ENCODE measurements at places on chromosomes 4 and X.
A peak's percentile ranks its signal among the peaks of the same experiment; 100 is the strongest.

- DNase-seq = no peak
Measured at GRCh38 chr4:184251670-184251980, 34.0 kb upstream of the ENPP6 start.

GRCh38 chr4:30854531-30854930 is 134.4 kb downstream of the PCDH7 start:
- DNase-seq = no peak

GRCh38 chr4:84325625-84326024 is 173.5 kb downstream of the NKX6-1 start:
- DNase-seq = no peak

- no peak for DNase-seq
Measured at GRCh38 chr4:181611033-181611711, 632.0 kb upstream of the TENM3 start.

DNA sequence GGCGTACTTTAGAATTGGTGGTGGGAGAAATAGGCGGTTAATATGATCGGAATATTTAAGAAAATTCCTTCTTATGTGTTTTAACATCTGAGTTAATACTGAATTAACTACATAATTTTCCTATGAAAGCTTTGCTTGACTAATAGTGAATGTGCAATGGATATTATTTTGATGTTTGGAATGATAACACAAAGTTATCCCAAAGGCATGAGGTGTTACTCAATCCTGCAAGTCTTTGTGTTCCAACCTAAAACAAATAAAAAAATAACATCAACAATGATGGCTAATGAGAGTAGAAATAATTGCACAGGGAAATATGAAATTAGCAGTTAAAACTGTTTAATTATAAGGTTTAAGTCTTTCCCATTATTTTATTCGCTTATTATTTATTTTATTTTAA is 183.6 kb upstream of the ARSJ start:
- DNase-seq = no peak

- DNase-seq = no peak
Measured at GRCh38 chr4:88629826-88630225, 37.5 kb downstream of the HERC3 start.

GRCh38 chr4:41241919-41242318 is 14.8 kb upstream of the UCHL1 start:
- no peak for DNase-seq

DNA sequence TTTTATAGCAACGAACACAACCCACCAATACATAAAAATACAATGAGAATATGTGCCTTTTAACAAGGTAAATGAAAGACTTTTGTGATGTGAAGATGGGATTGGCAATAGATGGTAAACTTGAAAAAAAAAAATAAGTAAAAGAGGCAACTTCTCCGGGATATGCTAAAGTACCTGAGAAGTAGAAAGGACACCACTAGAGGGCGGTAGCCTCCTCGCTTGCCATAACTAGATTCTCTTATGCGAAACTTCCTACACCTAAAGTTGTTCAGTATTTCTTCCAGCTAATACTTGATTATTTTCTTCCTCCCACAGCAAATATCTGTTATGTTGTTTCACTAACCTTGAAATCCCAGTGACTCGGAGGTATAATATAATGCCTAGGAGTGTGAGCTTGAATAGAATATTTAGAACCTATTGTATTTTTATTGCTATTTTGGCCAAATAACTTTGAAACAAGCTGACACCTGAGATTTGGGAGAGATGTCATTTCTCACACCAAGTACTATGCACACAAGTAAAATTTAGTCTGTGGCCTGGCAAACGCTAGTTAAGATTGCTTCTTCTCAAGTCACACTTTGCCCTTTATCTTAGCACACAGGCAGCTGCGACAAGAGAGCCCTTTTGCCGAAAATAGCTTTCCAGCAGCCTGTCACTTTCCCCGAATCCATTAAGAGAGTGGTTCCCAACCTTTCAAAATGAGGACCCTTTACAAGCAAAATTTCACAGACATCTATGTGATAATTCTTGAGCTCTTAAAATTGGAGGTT is 44.9 kb upstream of the PDLIM5 start:
- peak; percentile 81 for DNase-seq

DNA sequence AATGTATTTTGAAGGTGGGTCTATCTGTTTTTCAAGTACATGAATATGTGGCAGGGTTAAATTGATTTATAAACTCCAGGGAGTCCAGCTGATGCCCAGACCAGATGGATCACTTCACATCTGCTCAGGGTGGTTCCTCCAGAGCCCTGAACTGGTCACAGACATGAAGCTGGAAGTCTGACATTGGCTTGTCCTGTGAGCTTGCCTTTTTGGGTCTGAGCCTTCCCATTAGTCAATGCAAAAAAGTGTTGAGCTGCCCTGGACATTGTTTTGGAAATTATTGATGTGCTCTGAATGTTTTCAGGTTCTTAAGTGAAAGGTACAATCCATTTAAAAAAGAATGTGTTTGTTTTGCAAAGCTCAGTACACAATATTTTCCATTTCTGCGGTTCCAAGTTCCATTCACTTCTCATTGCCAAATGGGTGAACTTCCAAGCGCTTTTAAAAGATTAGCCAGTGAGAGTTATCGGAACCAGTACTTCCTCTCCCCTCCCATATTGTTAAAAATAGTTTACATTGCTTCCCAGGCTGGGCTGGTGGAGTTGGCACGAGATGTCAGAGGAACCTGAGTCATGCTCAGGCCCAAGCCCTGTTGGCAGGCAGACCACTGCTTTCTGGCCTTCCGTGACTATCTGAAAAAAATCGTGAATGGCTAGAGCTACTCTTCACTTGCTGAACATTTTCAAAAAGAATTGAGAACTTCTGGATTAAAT is 52.1 kb downstream of the PDGFRA start:
- peak; percentile 84 for DNase-seq

DNA sequence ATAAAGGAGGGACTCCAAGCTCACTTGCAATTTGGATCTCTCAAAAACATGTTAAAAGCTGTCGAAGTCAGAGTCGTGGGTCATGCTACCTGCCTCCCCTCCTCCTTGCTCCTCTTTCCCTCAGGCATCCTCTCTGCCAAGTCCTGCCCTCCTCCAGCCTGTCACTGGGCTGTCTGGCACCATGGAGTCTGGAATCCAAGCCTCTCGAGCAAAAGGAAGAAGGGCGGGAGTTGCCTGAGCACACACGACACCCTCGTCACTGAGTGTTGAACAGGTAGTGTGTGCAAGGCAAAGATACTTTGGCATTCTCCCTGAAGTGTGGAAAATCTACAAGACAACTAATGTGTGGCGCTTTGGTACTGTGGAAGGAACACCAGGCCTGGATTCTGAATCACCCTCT is 62.2 kb downstream of the HAUS3 start:
- no peak for DNase-seq

DNA sequence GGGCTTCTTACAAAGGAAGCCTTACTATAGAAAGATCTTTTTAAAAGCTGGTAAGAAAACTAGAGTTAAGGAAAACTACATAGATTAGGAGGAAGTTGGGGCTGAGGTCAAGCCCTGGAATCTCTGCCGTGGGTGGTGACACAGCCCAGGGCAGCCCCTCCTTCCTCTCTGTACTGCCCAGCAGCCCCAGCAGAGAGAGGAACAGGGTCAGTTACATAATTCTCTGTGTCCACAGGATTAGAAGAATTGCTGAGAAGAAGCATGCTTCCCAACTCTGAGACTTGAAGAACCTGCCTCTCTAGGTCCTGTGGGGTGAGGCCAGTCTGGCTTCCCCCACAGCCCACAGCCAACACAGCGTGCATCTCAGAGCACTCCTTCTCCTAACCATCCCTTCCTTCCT is 9.2 kb upstream of the ABLIM2 start:
- DNase-seq = no peak

DNA sequence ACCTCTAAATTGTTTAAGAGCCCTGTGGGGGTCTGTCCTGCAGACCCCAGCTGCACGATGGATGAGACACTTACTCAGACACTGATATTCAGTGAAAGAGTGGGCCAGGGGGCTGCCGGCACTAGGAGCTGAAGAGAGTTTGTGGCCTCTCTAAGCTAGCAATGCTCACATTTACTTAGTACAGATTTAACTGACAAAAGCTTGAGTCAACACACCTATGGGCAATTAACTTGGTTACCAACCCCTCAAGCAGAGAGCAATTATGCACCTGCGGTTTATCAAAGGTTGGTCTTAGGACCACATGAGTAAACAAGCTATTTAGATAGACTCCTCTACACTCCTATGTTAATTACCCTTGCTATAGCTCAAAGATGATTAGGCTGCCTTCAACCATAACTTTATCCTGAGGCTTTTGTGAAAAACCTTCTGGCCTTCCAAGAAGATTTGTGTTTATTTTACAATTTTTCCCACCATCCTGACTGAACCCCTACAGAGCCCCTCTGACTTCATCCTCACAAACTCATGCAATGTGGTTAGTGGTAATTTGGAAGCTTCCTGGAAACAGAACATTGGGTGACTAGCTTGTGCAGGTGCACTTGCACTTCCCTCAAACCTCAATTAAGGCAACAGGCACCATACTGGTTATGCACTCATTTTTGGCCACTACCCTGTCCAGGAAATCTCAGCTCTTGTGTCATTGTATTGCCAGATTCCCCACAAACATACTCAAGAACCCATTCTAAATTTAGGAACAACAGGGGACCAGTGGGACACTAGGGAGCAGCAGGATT is 234.4 kb upstream of the ITM2A start:
- no peak for DNase-seq

DNA sequence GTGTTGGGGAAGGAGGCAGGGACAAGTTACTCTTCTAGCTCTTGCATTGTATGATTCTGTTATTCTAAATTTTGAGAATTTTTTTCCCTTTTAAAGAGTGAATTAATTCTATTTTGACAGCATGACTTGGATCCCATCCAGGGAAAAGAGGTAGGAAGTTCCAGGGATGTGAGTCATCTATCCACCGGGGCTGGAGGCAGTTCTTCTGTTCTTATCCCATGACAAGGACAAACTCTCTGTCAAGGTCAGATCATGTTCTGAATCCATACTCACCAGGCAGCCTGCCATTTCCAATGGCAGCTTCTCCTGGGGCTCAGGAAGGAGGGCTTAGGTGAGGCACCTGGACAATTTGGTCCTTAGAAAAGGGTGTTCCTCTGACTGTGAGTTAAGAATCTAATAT is 132.0 kb upstream of the MED14 start:
- DNase-seq = no peak

GRCh38 chrX:37692918-37693317 is 7.3 kb downstream of the XK start:
- DNase-seq = no peak

GRCh38 chr4:72274251-72274650 is 242.5 kb downstream of the NPFFR2 start:
- DNase-seq = no peak

DNA sequence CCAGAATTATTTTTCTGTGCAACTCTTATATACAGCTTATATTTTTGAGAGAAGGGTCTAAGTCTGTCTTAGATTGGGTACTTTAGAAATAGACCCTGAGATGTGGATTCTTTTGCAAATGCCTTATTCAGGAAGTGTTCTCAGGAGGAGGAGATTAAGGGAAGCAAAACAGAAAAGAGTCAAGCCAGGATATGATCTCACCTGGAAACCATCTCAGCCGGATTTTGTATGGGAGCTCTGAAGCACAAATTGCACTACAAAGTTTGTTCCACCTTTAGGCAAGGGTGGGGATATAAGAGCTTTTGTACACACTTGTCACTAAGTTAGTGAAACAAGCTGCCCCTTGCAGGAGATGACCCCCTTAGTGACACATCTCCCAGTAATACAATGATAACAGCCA is 121.2 kb upstream of the GRPR start:
- DNase-seq = no peak

- DNase-seq = no peak
Measured at GRCh38 chr4:76272999-76273398, 21.5 kb downstream of the FAM47E start.

- DNase-seq = no peak
Measured at GRCh38 chr4:159060161-159060560, 42.7 kb upstream of the RAPGEF2 start.

- no peak for DNase-seq
Measured at GRCh38 chr4:4754641-4755040, 104.8 kb upstream of the MSX1 start.

GRCh38 chr4:185382754-185383153 is 13.0 kb downstream of the LRP2BP start:
- no peak for DNase-seq

DNA sequence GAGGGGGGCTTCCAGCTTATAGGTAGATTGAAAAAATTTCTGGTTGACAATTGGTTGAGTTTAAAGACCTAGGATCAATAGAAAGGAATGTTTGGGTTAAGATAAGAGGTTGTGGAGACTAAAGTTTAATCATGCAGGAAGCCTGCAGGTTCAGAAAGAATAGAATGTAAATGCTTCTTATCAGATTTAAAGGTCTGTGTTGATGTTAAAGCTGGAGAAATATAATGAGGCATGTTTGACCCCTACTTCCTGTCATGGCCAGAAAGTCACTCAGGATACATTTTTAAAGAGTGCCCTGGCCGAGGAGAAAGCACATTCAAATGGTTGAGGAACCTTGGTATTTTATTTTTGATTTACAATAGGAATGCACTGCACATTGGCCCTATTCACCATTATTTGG is 3.9 kb upstream of the RRAGB start:
- DNase-seq = no peak

GRCh38 chr4:52051615-52052474 is 741 bp downstream of the SPATA18 start:
- DNase-seq = peak; percentile 81

All from ureter (tissue), 1 donor.